Sigmoid colon (tissue), 7 donors: ENCODE measurements at places on chromosomes 5 and 9. TPM values are rescaled to one million over a fixed set of nuclear protein-coding genes. Genes with fewer than 3 reads are reported as not detected.

The FAM193B gene
- 46.1 TPM for total RNA-seq

The SLC4A9 gene
- total RNA-seq = not detected

The KIF4B gene
- not detected for total RNA-seq

- no peaks in the 10 kb centered on the region for H3K4me1 ChIP-seq
- DNase-seq = no peak
- no peak overlapping the region for H3K27ac ChIP-seq
- peaks cover 30% of the 10 kb centered on the region for H3K36me3 ChIP-seq
- no peak overlapping the region for H3K4me3 ChIP-seq
These were observed 27.0 kb downstream of the ALDH1A1 start for GRCh38 chr9:72925891-72926290.

DNA sequence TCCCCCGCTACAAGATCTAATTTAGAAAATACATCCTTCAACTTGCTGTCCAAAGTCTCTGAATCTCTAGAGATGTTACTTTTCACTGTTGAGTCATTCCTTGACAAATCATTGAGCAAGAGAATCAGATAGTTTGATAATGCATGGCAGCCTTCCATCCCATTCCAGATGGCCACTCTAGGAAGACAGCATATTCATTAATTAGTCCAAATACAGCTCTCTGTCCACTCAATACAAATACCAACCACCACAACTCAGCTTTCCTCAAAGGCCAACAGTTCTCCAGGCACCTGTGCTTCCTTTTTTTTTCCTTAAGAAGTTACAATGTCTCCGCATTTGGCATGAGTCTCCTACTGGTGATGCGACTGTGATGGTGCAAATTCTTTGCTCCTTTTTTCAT is 72.3 kb downstream of the DROSHA start:
- no peaks in the 10 kb centered on the region for H3K27me3 ChIP-seq
- H3K4me3 ChIP-seq = no peak overlapping the region
- DNase-seq = no peak
- H3K4me1 ChIP-seq = no peaks in the 10 kb centered on the region
- no peak overlapping the region for H3K27ac ChIP-seq

- peaks cover 67% of the 10 kb centered on the region for H3K4me1 ChIP-seq
- DNase-seq = no peak
- H3K36me3 ChIP-seq = no peaks in the 10 kb centered on the region
- no peaks in the 10 kb centered on the region for H3K27me3 ChIP-seq
- H3K27ac ChIP-seq = no peak overlapping the region
These were observed 55.9 kb downstream of the MLLT3 start for GRCh38 chr9:20566401-20566800.

GRCh38 chr9:136011703-136012496 is 50.7 kb upstream of the UBAC1 start:
- H3K27ac ChIP-seq = peak overlapping the region; percentile 74
- H3K4me3 ChIP-seq = no peak overlapping the region
- DNase-seq = peak; percentile 94
- H3K27me3 ChIP-seq = no peaks in the 10 kb centered on the region
- peaks cover 46% of the 10 kb centered on the region for H3K4me1 ChIP-seq

DNA sequence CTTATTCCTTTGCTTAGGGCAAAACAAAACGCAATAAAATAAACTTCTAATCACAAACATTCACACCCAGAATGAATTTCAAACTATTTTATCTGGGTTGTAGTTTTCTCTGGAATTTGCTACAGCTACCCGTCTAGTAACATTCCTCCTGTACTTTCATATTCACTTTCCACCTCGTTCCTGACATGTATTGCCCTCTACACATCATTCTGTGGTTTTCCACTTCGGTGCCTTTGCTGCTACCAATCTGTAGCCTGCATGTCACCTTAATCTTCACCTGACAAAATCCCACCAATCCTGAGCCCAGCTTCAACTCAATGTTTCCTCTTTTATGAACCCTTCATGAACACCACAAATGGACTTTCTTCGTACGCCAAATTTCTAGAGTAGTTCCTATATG is 694.1 kb upstream of the C9orf72 start:
- H3K4me1 ChIP-seq = no peaks in the 10 kb centered on the region
- H3K27ac ChIP-seq = no peak overlapping the region
- H3K36me3 ChIP-seq = no peaks in the 10 kb centered on the region
- H3K27me3 ChIP-seq = no peaks in the 10 kb centered on the region
- no peak overlapping the region for H3K4me3 ChIP-seq

DNA sequence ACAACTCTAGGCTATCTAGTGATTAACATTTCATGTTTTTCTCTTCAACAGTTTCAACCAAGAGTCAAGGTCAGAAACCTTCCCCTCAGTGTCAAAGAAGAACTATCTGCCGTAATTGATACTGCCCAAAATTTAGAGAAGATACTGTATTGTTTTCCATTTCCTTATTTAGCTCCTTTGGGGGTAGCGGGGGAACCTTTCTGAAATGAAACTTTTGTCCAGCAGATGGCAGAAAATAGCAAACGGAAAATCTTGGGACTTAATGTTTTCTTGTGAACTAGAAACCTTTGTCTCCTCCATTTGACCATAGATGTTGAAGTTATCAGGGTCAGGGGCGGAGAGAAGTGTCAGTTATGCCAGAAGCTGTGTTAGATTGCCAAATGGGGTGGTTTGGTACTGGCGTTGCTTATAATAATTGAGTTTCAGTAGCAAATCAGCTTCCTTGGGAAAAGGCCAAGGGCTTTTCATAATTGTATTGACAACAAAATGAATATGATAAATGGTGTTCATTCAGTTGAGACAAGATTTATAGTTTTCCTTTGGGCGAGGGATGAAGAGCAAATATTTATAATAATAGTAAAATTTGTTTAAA is 101.7 kb upstream of the TLX3 start:
- no peaks in the 10 kb centered on the region for H3K4me1 ChIP-seq
- H3K27ac ChIP-seq = no peak overlapping the region
- H3K36me3 ChIP-seq = no peaks in the 10 kb centered on the region
- H3K4me3 ChIP-seq = no peak overlapping the region
- H3K27me3 ChIP-seq = no peaks in the 10 kb centered on the region
